ENCODE measurements at places on chromosomes 4 and X.

GRCh38 chr4:173524218-173525117 is 5.6 kb downstream of the HAND2 start:
- peak; percentile 24 for DNase-seq

DNA sequence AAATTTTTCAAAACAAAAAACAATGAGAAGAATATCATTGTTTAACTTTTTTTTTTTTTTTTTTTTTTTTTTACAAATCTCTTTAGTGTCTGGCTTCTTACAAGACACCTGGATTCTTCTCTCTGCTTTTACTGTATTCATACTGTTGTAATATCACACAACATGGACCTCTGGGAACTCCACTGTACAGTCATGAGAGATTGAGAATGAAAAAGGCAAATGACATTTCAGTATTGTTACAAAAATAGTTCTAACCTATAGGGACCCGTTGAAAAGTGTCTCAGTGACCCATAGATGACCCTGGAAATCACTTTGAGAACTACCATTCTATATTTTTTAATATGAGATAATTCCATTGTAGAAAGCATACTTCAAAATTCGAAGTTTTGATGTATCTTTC is 124.4 kb downstream of the SLIT2 start:
- no peak for DNase-seq

GRCh38 chrX:129608496-129608895 is 46.3 kb downstream of the APLN start:
- DNase-seq: no peak

DNA sequence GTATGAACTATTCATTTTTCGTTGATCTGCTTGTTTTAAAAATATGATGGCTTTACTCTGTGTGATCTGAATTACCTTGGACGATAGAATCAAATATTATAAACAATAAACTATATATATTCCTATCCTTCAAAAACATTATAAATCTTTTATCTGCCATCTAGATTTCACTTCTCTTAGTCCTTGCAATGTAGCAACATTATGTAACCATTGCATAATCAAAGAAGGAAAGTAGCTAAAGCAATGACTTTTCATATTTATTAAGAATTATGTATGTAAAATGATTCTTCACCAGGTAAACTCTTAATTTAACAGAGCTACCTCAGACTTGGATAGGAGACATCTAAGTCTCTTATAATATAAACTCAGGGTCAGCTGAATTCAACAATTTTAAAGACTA is 210.5 kb downstream of the ADAMTS3 start:
- no peak for DNase-seq

- no peak for DNase-seq
Measured at GRCh38 chrX:108245462-108245861, 153.9 kb downstream of the ATG4A start.
